ENCODE measurements at places on chromosomes 1 and 21. TPM values are rescaled to one million over a fixed set of nuclear protein-coding genes. Genes with fewer than 3 reads are reported as not detected.

DNA sequence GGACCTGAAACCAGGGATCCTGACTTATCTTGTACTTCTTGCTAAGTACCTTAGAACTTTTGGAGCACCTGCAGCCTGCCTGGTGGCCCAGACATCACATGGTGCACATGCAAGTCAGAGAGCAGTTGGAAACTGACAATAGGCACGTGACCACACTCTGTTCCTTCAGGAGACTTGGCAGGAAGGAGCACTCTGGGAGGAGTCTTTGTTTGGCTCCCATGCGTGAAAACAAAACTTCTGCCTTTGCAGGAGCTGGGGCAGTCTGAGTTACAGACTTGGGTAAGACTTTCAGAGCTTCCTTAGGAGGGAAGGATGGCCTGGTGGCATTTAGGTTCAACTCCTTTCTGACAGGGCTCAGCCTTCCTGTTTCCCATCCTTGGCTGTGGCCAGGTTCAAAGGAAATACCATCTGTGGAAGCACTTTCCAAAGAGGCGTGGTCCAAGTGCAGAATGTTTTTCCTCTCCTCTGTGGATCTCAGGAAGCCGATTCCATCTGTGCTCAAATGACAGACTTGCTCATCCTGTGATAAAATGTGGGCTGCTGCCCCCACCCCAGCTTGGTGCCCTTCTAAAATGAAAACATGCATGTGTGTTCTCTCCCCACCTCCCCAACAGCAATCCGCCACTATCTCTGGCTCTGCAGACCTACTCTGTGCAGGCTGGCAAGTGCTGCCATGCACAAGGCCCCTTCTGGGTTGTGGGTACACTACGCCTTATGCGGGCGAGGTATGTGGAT lies 14.1 kb upstream of the ZNF436 start:
- DNase-seq = no peak

DNA sequence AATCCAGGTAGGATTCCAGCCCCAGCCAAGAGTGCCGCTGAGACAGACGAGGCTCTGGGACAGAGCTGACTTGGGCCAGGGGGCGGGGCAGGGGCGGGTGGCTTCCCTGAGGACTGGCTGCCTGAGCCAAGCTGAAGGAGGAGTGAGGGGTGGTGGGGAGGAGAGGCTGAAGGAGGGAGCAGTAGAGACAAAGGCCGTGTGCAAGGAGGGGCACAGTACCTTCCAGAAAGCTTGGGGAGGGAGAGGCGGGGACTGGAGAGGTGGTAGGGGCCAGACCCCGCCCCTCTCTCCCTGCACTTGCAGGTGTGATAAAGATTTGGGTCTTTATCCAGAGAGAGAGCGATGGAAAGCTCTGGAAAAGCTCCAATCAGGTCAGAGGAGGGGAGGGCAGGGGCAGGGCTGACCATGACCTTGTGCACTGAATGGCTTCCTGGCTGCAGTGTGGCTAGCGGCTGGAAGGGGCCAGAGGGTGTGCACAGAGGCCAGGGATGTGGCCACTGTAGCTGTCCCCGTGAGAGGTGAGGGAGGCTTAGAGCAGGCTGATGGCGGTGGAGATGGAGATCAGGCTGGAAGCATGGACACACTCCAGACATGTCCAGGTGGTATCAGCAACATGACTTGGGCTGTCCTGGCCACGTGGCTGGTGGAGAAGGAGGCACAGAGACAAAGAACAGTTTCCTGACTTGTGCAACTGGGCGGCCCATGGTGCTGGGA lies 6.7 kb upstream of the EPHA8 start:
- DNase-seq = no peak

DNA sequence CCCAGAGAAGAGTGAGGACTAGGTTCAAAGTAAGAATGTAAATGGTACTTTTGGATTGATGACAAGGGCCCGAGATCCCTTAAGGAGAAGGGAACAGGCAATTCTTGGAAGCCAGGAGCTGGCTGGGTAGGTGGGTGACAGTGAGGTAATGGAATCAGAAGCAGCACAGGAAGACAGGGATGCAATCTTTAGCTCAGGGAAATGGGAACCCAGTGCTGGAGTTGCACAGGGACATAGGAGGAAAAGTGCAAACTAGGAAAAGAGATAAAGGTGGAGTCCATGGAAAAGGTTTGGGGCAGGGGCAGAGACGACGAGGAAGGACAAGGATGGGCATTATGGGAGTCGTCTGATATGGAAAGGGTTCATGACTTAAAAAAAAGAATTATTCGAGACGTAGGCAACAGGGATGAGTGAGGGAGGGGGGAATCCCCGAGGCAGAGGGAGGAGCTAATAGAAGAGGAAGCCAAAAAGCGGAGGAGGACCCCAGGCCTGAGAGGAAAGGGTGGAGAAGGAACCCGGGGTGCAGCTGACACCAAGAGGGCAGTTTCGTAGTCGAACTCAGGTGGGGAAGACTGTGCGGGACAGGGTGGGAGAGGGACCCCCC lies 495 bp downstream of the PI4KB start:
- DNase-seq = peak; percentile 71

DNA sequence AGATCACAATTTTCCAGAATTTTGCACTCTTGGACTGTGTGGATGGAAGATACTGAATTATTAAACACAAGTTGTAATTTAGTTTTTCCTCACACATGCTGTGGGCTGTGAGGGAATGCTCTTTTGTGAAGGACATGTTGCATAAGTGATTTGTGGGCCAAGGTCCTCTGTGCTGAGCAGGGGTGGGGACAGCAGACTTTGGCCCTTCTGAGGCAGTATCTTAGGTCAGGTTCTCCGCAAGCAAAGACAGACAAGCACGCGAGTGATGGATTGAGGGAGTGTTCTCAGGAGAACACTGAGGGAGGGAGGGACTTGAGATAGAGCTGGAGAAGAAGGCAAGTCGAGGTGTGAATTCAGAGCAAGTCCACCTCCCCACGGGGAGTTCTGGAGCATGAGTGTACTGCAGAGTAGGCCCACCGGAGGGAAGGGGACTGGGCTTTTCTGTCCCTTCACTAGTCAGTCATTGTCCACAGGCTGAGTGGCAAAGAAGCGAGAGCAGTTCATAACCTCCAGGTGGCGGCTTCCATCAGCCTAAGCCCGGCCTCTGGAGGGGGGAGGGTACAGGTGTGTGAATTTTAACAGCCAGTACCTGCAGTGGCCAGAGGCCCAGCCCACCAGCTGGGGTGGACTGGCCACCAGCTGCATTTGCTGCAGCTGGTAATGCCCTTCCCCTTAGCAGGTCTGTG lies 19.1 kb upstream of the CD101 start:
- DNase-seq = no peak

OR2T12 gene
- not detected for total RNA-seq

ZSWIM5 gene
- total RNA-seq = 0.99 TPM

CLCNKA gene
- not detected for total RNA-seq

Measured in heart left ventricle (tissue), 16 donors.